ENCODE measurements at places on chromosomes 3 and 15. TPM values are rescaled to one million over a fixed set of nuclear protein-coding genes. Genes with fewer than 3 reads are reported as not detected.

DNA sequence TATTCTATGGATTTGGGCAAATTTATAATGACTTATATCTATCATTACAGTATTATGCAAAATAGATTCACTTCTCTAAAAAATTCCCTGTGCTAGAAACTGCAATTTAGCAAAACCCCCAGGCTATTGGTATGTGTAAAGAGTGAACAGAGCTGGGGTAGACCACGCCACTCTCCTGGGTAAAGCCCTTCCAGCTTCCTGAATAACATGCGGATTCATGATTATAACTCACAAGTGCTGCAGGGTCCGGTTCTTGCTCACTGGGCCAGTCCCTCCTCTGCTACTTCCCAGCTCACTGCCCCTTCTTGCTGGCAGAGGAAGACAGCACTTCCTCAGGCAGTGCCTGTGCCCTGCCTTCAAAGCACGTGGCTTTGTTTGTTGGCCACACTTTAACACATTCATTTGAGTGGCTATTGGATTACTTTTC lies 4.1 kb downstream of the CD80 start:
- peak; percentile 30 for DNase-seq

DNA sequence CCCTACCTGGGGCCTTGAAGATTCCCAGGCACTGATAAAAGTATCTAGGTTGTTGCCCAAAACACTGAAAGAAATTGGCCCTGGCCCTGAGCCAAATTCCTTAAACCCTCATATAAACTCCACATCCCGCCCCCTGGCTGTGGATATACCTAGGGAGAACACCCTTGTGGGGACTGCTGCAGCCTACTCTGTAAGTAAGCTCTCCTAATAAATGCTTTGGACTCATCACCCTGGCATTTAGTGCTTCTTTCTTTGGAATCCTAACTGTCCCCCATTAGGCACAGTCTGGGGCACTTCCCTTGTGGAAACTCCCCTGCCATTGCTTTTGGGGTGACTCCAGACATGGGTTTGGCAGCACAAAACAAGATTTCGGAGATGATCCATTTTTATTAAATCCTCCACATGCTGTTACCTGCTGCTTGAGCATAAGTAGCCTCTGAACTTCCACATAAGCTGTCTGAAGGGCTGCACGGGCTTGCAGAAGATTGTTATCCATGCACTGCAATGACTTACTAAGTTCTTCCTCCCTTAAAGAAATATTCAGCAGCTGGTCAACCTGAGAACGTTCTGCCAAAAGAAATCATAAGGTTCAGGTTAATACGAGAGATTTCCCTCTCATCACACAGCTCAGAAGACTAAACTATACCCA lies 46.4 kb downstream of the ZNF106 start:
- DNase-seq, result no peak

DNA sequence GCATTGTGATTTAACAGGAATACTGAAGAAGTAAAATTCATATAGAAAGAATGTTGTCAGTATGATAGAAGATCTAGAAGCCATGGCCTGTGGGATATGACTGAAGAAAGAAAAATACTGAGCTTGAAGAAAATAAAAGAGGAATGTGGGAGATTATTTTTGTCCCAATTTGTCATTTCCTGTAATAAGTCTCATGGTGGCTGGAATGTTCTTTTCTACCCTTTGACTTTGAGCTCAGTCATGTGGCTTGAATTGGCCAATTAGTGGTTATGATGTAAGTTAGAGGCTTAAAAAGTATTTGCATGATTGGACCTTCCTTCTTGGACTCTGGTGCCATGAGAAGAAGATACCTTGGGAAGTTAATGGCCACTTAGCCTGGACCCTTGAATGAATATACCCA lies 14.1 kb downstream of the APH1B start:
- no peak for DNase-seq

DNA sequence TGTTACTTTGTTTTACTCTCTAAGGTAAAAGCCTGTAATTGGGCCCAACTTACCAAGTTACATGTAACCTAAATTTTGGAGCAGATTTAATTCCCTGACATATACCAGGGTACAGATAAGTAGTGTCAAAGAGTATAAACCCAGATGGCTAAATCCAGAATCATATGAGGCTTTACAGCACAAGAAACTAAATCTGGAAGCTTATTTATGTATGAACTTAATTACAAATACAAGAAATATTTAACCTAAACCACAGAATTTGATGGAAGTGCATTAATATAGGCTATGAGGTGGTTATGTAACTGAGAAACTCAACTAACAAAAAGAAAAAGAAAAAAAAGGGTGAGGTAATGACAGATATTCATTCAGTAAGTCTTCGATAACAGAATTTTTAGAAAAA lies 930.2 kb upstream of the ALCAM start:
- no peak for DNase-seq

GRCh38 chr3:42164656-42165055 lies 73.5 kb downstream of the TRAK1 start:
- DNase-seq, result no peak

GRCh38 chr3:62046326-62046725 lies 327.0 kb downstream of the FEZF2 start:
- no peak for DNase-seq

DNA sequence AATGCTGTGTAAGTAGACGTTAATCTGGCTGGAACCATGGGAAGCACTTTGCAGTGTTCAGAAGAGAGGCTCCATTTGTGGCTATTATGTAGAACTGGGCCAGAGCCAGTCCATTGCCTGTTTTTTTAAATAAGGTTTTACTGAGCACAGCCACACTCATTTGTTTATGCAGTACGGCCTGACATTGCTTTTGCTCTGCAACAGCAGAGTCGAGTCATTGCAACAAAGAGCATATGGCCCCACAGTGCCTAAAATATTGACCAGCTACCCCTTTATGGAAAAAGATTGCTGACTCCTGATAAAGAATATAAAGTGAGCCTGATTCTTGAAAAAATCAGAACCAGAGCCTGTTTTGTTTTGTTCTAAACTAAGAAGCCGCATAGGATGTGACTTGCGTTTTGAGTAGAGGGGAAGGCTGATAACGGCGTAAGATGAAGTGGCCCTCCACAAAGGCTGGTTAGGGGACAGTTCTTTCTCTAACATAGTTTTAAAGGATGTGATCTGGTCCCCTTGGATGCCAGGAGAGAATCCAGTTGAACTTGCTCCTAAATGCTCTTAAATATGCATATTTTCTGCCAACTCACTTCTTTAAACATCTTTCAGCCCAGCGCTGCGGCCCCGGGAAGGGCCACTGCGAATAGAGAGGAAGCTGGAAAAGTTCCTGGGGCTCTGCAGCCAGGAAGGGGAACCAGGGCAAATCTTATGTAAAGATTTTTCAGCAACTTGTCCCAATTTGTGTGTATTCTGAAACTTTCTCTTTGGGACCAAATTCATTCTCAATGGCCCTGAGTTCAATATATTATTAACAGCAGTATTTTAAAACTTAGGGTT lies 64.5 kb downstream of the GLDN start:
- DNase-seq, result no peak

GRCh38 chr15:33720952-33721351 lies 247.3 kb upstream of the CHRM5 start:
- DNase-seq, result no peak

The ZBED2 gene
- 4.6 TPM for total RNA-seq

The XIRP1 gene
- total RNA-seq, result 0.60 TPM

The SUCNR1 gene
- not detected for total RNA-seq

The NLGN1 gene
- total RNA-seq, result not detected
